ENCODE measurements at places on chromosomes 7 and 10. TPM values are rescaled to one million over a fixed set of nuclear protein-coding genes. Genes with fewer than 3 reads are reported as not detected.

The SLC39A12 gene
- not detected for total RNA-seq

The COBL gene
- total RNA-seq = not detected

The ANKRD16 gene
- total RNA-seq = 13.9 TPM

The RBP4 gene
- total RNA-seq = not detected

The SPDYE8 gene
- not detected for total RNA-seq

The NAT16 gene
- not detected for total RNA-seq

The RNLS gene
- 1.5 TPM for total RNA-seq

The BAIAP2L1 gene
- total RNA-seq = 5.1 TPM

The CALHM1 gene
- not detected for total RNA-seq

The TSPAN13 gene
- total RNA-seq = 37.5 TPM

The GSDME gene
- 47.1 TPM for total RNA-seq

Data from glomerular endothelial cell (primary cell).